SK-N-MC (cell line): ENCODE measurements at places on chromosomes 13 and 19.

GRCh38 chr13:50474088-50474662 lies 369.3 kb downstream of the DLEU7 start:
- no peak for DNase-seq

DNA sequence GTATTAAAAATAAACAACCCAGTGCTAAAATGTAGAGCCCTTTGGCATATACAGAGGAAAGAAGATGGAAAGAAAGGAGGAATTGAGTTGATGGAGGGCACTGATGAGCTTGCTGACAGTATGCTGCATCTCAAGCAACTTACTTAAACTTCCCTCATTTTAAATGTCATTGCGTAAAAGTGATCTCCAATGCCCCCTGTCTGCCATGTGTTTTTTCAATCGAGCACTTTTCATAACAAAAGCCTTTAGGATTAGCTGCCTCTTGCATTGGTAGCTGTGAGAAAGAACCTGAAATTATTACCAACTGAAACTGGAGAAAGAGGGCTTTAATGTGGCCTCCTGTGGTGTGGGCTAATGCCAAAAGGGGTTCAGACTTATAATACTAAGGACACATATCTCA lies 541.6 kb downstream of the SUCLA2 start:
- DNase-seq, result no peak

GRCh38 chr13:110233181-110233950 lies 73.6 kb downstream of the COL4A1 start:
- no peak for DNase-seq

GRCh38 chr19:28291874-28292273 lies 921.1 kb downstream of the UQCRFS1 start:
- no peak for DNase-seq

DNA sequence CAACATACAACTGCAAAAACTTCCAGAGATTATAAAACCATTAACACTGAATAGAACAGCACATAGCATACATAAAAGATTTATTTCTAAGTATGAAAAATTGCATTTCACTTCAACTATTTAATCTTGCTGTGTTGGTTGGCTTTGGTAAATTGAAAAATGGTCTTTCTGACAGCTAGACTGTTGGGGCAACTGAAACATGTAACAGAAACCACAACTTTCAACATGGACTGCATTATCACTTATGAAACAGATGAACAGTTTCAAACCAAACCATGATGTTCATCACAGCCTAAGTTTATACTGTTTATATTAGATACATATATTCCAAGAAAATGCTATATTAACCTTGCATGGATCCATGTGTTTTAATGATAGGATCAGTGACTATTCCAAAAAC lies 324.1 kb upstream of the PCDH9 start:
- DNase-seq, result no peak
